CD4-positive, alpha-beta T cell treated with Interleukin-4 for 4 hours (primary cell): ENCODE measurements at places on chromosomes 16 and 17.

DNA sequence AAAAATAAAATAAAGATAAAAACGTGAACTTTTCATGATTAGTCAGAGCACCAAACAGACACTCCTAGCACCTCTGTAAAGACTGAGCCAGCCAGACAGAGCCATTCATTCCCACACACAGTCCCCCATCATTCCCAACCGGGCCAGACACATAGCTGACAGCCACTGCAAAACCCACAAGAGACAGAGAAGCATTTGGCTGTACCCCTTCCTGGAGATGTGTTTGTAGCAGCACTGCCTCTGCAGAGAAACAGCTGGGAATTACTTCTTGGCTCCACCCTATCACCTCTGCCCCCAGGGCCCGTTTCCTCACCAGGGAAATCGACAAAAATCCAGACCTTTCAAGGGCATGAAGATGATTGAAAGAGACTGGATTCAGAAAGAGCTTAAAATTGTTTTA lies 46.4 kb downstream of the MYH11 start:
- DNase-seq: no peak

DNA sequence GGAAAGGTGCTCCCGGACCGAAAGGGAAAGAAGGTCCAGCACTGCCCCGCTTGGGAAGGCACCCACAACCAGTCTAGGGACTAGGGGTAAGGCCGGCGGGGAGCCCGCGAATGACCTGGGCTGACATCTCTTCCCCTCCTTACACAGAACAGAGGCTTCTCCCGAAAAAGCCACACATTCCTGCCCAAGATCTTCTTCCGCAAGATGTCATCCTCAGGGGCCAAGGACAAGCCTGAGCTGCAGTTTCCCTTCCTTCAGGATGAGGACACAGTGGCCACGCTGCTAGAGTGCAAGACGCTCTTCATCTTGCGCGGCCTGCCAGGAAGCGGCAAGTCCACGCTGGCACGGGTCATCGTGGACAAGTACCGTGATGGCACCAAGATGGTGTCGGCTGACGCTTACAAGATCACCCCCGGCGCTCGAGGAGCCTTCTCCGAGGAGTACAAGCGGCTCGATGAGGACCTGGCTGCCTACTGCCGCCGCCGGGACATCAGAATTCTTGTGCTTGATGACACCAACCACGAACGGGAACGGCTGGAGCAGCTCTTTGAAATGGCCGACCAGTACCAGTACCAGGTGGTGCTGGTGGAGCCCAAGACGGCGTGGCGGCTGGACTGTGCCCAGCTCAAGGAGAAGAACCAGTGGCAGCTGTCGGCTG lies 1.5 kb downstream of the CNP start:
- no peak for DNase-seq

- DNase-seq: no peak
These were observed 576.1 kb downstream of the CDH11 start for GRCh38 chr16:64545768-64546167.

- no peak for DNase-seq
These were observed 577.9 kb downstream of the HS3ST4 start for GRCh38 chr16:26269673-26270072.

DNA sequence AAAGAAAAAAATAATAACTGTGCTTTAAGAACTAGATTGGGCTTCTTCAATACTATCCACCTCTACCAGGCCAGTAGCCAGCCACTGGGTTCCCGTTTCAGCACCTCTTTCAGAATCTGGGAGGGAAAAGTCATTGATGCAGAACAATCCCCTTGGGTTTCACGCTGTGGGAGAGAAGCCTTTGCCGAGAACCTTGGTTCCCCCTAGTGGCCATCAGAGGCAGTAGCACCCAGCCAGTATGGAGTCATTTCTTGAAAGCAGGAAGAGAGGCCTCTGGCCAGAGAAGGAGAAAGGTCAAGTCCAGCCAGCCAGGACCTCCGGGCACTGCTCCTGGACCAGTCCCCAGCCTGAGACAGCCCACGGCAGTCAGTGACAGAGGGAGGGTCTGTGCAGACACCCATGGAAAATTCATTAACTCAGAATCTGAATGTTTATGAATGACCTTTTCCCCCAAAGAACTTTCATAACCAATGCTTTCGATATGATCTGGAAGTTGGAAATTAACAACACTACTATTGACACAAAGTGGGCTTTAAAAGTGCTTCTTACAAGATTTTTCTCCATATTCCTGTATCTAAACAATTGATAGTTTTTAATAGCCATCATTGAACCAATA lies 51.2 kb upstream of the CDH5 start:
- DNase-seq: peak; percentile 68

- DNase-seq: no peak
These were observed 32.3 kb downstream of the ARL4D start for GRCh38 chr17:43430936-43431713.

DNA sequence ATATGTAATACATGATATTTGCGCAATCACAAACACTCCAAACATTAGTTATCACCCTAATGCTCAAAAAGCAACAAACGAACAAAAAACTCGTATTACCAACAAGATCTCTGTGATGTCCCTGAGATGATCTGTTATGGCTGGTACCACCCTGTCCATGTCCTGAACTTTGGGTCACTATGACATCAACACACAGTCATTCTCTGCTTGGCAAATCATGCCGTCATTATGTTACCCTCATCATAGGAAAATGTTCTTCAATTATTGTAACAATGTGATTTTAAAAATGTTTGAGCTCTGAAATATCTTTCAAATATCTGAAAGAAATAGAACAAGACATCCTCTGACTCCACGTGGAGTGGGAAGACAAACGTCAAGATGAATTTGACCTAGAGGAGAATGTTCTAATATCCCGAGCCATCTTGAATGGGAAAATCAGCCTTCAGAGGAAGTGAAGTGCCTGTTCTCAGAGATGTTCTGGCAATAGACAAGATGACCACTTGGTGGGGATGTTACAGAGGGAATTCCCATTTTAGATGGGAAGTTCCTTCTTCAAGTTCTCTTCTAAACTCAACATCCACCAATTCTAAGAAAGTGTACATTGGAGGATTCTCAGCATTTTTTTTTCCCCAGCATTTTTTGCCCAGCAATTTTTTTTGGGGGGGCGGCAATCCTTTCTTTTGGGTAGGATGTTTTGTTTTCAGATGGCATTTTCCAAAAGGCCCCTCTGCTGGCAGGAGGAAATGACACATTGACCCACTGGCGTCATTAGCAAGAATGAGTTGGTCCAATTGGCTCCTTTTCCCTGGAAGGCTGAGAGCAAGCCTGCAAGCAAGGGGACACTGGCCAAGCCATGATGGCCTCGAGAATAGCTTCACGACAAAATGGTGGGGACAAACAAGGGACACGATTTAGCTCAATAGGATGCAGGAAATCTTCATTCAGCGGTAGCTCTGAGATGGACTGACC lies 3.7 kb upstream of the HSD17B2 start:
- no peak for DNase-seq

DNA sequence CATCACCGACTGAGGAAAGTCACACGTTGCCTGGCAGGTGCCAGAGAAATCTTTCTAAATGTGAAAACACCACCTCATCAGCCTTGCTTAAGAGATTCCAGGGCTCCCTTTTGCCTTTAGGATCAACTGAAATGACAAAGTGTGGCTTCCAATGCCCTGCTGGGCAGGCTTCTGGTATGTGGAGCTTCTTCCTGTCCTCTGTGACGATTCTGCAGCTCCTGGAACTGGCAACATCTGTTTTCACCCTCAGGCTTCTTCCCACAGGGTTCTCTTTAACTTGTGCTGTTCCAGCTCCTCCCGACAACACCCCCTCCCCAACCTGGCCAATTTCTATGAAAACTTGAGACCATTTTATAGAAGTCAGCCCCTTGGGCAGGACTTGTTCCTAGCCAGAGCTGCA lies 4.8 kb upstream of the ZDHHC1 start:
- DNase-seq: no peak

DNA sequence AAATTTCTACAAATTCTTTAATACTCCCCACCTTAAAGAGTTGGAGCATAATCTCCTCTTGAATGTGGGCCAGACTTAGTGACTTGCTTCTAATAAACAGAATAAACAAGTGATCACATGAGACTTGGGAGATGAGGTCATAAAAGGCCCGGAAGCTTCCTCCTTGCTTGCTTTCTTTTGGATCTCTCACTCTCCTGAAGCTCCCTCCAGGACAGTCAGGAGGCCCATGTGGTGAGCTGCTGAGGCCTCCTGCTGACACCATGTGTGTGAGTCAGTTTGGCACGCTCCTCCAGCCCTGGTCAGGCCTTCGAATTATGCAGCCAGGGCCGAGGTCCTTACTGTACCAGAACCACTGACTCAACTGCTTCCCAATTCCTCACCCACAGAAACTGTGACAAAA lies 53.2 kb downstream of the NDEL1 start:
- no peak for DNase-seq

GRCh38 chr17:980406-981291 lies 1.1 kb upstream of the NXN start:
- DNase-seq: peak; percentile 87

GRCh38 chr17:10616502-10617119 lies 40.5 kb downstream of the MYH3 start:
- peak; percentile 47 for DNase-seq

DNA sequence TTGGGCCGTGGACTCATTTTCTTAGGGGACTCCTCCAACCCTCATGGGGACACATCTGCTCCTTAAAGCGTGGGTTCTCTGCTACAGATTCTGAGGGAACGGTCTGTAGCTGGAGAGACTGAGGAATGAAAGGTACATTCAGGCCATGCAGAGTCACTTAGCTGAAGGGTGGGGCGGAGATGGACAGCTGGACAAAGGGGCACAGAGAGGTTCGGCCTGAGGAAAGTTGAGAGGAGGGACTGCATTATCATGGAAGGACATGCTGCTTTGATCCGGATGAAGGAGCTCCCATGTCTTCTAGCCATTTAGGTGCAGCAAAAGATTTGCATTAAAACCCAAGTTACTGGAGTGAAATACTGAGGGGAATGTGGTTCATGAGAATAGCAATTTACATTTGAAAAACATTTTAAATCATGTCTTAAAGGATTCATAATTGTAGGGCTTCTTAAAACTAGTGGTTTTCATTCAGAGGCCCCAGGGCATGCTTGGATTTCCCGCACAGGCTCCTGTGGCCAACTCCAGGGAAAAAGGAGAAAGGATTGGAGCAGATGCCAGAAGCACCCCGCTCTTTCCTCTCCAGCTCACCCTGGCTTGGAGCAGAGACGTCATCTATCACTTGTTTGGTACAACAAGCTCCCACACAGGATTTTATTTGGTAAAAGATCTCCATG lies 54.2 kb downstream of the CDRT4 start:
- DNase-seq: no peak

DNA sequence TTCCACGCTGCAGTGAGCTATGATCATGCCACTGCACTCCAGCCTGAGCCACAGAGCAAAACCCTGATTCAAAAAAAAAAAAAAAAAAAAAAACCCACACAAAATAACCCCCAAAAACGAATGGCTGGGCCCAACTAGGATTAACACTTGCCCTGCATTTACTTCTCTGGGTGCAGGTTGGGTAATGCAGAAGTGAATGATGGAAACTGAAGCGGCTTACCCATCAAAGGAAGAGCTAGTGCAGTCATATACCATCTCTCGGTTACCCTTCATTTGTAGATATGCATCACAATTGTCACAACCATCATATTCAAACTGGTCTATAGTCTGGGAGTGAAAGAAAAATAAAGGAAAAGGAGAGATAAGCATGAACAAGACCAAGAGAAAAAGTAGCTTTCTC lies 819 bp downstream of the SUPT4H1 start:
- DNase-seq: no peak

DNA sequence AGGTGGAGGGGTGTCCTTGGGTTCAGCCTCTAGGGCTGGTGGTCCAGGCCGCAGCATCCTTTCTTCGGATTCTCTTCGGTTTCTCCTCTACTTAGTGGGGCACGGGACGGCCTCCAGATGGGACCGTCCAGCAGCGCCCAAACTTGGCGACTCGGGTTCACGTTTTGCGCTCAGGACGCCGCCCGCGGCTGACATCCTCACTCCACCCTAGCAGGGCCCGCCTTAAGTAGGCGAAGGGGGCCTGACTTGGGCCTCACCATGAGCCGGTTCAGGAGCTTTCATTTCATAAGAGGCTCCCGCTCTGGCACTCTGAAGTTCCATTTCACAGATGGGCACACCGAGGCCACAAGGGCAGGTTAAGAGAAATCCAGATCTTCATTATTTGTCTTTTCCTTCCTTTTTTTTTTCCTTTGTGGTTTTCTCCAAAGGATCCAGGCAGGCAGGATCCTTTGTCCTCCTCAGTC lies 141.2 kb downstream of the SEC14L1 start:
- no peak for DNase-seq

GRCh38 chr16:73049091-73049490 lies 1.2 kb upstream of the ZFHX3 start:
- DNase-seq: no peak

DNA sequence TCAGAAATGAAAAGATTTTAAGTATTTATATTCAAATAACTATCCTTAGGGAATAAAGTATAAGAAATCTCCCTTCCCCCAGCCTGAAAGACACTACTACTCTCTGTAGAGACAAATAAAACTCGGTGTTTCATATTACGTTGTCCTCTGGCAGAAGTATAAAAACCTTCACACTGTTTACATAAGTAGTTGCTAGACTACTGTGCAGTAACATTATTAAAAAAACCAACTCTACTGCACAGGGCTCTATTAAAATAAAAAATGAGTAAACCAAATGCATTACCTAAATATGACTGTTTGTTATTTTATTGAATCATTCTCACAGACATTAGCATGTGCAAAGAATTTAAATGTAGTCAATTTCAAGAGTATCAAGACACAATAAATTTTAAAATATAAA lies 67.4 kb downstream of the MED13 start:
- no peak for DNase-seq

DNA sequence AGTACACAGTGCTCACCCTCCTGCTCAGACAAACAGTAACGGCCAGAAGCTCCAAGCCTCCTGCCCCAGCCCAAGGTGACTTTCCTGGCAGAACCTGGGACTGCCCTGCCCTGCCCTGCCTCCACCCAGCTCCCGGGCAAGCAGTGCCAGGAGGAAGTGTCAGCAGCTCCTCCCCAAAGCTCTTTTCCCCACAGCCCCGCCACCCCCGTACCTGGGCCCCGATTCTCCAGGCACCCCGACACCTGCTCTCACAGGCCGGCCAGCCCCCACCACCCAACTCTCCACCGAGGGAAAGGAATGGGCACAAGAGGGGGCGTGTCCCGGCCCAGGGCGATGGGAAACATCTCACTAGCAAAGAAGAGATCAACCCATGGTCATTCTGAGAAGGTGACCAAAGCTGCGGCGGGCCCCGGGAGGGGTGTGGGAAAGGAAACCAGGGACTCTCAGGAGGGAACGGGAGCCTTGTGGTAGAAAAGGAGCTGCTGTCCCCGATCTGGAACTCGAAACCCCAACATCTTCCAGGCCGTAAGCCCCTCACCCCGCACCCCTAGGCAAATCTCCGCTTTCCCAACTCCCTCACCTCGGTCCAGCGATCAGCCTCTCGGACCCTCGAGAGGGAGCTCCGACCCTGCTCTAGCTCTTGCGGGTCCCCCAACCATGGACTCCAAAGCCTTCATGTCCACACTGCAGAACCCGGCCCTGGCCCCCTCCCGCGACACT lies 1.2 kb downstream of the BCAR1 start:
- no peak for DNase-seq

GRCh38 chr17:37413875-37414519 lies 7.3 kb downstream of the TADA2A start:
- no peak for DNase-seq

GRCh38 chr17:17058304-17058703 lies 16.0 kb downstream of the MPRIP start:
- DNase-seq: no peak
